ENCODE measurements at places on chromosomes 3 and 15.

DNA sequence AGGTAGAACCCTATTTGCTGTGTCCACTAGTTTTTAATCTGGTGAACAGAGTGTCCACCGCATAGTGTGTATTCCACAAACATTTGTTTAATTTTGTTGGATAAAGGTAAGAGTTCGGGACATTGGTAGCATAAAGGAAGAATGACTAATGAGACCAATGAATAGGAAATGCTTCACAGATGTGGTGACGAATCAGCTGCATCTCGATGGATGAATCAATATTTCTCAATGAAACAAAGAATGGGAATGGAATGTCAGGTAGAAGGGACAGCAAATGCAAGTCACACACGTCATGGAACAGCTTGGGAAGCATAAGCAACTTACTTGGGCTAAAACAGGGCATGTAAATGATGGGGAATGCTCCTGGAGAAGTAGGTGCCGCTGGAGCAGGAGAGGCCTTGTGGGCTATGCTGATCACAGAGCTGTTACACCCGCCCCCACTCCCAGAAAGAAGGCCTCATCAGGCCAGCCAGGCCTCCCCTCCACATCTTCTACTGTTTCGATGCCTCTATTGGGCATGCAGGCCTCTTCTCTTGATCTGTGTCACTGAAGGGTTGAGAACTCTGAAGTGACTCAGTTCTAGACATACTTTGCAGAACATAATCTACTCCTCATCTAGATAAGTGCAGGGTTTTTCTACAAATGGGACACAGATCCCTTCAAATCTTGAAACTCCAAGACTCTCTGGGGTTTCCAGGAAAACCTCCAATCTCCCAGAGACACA is 120.0 kb upstream of the GADL1 start:
- DNase-seq: no peak

- DNase-seq: no peak
These were observed 7.5 kb downstream of the MORF4L1 start for GRCh38 chr15:78880242-78880533.

DNA sequence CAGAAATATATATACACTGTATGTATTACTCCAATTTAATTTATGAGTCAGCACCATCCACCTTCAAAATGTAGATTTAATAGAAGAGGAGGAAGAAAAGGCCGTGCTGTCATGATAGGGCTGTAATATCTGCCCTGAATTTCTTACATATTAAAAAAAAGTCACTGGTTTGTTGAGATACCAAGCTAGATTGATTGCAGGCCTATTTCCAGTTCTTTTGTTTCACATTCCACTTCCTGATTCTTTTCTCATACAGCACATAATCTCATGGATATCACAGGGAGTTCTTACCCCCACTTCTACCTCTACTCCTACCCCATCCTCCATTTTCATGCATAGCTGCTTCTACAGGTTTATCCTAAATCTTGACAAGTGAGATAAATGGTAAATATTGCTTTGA is 290.3 kb downstream of the ZBTB20 start:
- DNase-seq: no peak

DNA sequence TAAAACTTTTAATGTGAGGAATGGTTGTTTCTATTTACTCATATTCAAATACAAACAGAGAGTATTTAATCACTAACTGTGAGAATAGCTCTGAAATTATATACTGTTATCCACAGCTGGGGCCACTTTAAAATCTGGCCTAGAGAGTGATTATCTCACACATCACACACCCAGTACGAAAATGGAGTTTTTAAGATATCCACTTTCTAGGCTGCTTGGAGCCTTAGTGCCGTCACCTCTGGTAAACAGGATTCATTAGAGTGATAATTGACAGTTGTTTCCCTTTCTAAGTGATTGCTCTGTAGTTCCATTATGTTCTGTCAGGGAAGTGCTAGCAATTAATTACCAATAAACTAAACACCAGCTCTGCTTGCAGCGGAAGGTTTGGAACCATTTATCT is 942.4 kb downstream of the FHIT start:
- DNase-seq: no peak

- DNase-seq: no peak
These were observed 36.3 kb upstream of the MEX3B start for GRCh38 chr15:82081914-82082762.

DNA sequence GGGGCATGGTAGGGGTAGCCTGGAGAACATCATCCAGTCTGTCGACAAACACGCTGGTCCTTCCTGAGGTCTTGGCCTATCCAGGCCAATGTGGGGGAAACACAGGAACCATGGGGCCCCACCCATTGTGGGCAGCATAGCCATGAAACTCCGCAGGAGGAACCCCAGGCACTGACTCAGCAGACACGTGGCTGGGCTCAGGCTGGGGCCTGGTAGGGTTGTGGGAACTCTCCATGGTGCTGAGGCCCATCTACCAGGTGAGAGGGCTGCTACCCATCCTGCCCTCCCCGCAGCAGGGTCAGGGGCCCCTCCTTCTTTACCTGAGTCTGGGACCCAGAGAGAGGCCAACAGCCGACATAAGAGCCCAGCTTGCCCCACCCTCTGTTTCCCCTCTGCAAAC is 22.6 kb upstream of the CACNA2D2 start:
- peak; percentile 24 for DNase-seq

DNA sequence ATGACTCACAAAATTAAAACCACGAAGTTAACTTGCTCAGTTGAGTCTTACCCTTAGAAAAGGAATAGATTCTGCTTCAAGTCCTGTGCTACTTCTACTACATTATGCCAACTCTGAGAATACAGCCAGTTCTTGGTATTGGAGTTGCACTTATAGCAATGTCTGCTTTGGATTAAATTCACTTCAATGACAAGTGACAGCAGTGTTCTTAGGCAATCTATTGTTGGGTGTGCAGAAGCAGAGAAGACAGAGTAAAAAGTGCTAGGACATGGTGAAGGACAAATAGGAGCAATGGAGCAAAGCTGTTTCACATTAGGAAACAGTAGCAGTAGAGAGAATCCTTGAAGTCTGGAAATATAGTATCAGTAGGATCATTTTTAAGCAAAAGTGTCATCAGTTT is 713.1 kb downstream of the SI start:
- DNase-seq: no peak

- DNase-seq: no peak
These were observed 171.8 kb downstream of the WDR76 start for GRCh38 chr15:43998607-43999006.

DNA sequence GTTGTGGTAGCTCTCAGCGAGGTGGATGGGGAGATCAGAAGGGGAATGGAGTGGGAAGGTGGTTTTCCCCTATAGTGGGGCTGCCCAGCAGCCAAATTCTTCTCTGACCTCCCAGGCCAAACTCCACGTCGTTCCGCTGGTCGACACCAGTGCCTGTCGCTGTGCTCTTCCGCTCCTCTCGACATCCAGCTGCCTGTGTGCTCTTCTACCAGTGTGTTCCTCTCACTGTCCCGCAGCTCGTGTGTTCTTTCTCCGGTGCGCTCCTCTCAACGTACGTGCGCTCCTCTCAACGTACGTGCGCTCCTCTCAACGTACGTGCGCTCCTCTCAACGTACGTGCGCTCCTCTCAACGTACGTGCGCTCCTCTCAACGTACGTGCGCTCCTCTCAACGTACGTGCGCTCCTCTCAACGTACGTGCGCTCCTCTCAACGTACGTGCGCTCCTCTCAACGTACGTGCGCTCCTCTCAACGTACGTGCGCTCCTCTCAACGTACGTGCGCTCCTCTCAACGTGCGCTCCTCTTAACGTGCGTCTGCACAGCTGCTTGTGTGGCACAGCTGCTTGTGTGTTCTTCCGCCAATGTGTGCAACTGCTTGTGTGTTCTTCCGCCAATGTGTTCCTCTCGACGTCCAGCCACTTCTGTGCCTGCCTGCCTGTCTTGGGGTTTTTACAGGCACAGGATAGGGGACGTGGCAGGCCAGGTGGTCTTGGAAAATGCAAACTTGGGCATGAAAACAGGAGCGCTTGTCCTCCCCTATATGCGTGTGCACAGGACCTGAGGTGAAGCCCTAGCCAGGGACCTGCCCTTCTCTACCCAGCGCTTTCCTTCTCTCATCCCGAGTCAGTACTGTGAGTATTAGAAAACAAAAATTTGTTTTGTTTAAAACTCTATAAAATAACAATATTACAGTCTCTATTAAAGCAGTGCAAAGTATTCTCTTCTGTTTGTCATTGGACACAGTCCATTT is 991.1 kb downstream of the GBE1 start:
- no peak for DNase-seq

GRCh38 chr15:22872936-22873701 is 34.7 kb downstream of the NIPA2 start:
- no peak for DNase-seq

DNA sequence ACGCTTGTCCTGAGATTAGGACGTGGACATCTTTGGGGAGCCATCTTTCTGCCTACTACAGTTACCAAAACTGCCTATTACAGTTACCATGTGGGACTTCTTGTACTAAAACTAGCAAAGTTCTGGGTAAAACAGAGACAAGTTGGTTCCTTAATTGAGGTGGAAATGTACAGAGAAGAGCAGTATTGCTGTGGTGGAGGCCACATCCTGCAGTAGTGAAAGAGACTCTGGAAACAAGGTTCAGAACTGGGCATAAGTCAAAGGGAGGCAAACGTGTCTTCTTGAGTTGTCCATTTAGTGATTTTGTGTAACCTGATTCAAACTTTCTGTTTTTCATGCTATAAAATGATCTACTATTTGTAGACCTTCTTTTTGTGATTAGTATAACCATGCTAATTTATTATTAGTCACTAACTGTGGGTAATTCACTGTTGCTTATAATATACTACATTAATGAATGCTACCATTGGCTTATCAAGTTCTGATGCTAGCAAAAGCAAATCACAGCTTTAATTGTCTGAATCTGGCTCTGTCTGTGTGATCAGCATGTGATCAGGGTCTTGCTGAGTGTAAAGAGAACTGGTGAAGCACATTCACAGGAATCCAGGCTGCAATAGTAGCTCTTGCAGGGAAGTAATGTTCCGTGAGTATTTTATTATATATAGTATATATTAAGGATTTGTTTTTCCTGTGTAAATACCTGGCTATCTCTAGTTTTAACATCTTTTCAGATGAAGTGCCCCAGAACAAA is 207.9 kb upstream of the GAP43 start:
- DNase-seq: no peak

DNA sequence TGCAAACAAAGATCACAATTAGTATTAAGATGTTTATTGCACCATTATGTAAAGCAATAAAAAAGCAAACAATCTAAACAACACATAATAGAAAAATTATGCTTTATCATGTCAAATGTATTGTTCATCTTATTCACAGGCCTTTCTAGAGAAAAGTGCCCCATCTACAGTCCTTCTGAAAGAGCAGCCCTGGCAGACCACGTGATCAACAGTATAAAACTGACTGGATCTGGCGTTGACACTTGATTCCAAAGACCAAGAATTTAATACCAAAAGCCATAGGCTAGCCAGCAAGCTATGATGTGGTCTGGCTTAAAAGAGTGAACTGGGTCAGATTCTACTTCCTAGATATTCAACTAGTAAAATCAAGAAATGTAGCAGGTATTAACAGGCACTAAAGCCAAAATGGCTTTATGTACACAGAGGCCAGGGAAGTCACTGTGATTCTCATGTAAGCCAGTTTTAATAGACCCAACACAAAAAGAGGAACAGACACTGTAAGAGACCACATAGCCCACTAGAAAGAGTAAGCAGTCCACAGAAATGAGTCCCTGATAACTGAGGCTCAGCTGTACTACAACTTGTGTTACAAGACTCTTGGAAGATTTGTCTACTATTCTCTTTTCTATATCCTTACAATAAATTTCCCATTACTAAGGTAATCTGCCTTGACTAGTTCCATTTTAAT is 32.5 kb downstream of the DMXL2 start:
- DNase-seq: peak; percentile 32

DNA sequence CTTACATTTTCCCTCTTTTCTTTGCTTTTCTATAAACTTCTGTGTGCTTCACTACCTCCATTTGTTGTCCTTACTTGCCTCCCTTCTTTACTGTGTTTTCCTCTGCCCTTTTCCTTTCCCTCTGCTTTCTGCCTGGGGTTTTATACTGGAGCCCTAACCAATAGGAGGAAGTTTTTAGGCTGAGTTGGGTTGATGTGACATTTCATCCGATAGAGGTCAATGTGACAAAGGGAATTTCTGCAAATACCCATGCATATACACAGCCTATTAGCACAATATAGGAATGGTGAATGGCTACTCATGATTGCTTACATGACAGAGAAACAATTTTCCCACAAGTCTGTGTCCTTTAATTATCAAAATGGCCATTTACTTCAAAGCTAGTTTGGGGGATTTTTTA is 153.0 kb upstream of the ARPP21 start:
- DNase-seq: no peak

GRCh38 chr15:43702701-43703424 is 9.2 kb downstream of the CKMT1A start:
- no peak for DNase-seq

GRCh38 chr3:50622881-50623280 is 5.9 kb downstream of the MAPKAPK3 start:
- no peak for DNase-seq

DNA sequence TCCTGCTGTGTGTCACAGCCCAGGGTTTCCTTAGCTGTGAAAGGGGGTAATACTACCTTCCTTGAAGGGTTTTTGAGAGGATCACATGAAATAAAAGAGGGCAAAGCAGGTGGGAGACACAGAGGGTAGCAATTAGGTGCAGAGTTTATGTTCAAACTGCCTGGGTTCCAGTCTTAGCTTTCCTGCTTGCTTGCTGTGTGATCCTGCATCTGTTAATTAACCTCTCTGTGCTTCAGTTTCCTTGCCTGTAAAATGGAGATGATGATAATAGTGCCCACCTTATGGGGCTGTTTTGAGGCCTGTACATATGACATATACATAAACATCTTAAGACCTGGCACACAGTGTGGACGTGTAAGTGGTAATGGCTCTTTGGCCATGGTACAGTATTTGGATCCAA is 35.0 kb downstream of the SPSB4 start:
- no peak for DNase-seq

DNA sequence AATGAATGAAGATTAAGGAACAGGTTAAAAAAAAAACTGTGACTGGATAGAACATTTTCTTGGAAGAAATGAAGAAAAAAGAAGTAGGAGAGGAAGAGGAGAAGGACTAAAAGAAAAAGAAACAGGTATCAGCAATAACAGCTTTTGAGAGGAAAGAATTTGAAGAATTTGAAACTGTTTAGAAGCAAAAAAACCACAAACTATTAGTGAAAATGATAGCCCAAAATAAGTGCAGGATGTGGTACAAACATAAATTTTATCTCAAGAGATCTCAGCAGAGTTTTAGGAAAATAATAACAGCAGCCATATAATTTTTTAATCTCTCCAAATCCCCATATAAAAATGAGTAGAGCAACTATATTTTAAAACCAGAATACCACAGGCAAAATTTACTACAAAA is 8.8 kb upstream of the A4GNT start:
- DNase-seq: no peak
